Hematopoietic multipotent progenitor cell treated with erythropoietin and hydrocortisone succinate and interleukin-3 and kit ligand, for 17 days (in vitro differentiated cells): ENCODE measurements at places on chromosomes 12 and 14.

- DNase-seq: no peak
Observed at GRCh38 chr12:124525927-124526692, 41.3 kb downstream of the NCOR2 start.

GRCh38 chr14:100066962-100067361 is 1.7 kb downstream of the EVL start:
- DNase-seq: no peak

DNA sequence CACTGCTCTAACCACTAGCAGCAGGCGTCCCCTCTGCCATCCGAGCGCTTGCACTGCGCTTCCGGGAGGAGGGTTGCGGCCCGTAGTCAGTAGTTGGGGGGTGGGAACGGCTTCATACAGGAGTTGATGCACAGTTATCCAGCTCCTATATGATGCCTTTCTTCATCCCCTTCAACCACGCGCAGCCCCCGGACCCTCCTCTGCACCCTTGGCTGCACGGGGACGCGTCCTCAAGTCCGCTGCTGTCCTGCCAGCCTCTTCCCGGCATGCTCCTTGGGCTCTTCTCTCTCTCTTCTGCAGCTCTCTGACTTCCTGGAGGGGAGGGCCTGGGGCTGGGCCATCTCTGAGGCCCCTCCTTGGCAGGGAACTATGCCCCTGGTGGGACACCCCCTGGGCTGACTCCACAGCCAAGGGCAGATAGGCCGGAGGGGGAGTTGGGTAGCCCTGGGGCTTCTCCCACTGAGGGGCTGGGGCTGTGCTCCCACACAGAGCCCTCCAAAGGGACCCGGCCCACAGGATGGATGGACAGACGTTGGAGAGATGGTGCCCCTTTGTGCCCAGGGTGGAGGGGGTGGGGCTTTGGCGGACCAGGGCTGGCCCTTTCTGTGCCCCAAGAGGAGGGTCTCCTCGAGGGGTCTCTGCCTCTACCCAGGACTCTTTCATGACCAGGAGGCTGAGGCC is 29.0 kb downstream of the RTL1 start:
- no peak for DNase-seq

- no peak for DNase-seq
Observed at GRCh38 chr12:24909667-24910066, 39.2 kb downstream of the BCAT1 start.

- DNase-seq: no peak
Observed at GRCh38 chr14:30798961-30799360, 75.4 kb upstream of the COCH start.

- DNase-seq: no peak
Observed at GRCh38 chr14:51210594-51210993, 29.5 kb upstream of the TMX1 start.

GRCh38 chr12:47207340-47207717 is 127.6 kb upstream of the AMIGO2 start:
- peak; percentile 89 for DNase-seq

DNA sequence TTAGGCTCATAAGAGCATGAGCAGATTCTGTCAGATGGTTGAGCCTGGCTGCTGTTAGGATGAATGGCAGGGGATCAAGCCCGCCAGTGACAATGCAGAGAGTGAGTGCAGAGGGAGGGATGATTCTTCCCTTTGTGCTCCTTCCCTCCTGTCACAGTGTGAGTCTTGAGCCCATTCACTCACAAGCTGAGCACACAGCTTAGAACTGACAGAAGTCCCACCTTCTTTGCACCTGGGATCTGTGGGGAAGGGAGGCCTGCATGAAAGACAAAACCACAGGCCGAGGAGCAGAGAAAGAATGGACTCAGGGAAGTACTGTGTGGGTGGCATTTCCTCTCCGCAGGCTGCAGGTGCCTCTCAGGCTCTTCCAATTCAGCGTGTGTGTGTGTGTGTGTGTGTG is 160.6 kb downstream of the KCNA5 start:
- DNase-seq: no peak

- DNase-seq: peak; percentile 94
Observed at GRCh38 chr12:116277467-116278278, at the start of gene MED13L. MED13L (minus strand) TSS chr12:116277693; CDS start chr12:116277131, 562 bp downstream.

GRCh38 chr12:67111182-67111581 is 158.0 kb upstream of the CAND1 start:
- DNase-seq: no peak

DNA sequence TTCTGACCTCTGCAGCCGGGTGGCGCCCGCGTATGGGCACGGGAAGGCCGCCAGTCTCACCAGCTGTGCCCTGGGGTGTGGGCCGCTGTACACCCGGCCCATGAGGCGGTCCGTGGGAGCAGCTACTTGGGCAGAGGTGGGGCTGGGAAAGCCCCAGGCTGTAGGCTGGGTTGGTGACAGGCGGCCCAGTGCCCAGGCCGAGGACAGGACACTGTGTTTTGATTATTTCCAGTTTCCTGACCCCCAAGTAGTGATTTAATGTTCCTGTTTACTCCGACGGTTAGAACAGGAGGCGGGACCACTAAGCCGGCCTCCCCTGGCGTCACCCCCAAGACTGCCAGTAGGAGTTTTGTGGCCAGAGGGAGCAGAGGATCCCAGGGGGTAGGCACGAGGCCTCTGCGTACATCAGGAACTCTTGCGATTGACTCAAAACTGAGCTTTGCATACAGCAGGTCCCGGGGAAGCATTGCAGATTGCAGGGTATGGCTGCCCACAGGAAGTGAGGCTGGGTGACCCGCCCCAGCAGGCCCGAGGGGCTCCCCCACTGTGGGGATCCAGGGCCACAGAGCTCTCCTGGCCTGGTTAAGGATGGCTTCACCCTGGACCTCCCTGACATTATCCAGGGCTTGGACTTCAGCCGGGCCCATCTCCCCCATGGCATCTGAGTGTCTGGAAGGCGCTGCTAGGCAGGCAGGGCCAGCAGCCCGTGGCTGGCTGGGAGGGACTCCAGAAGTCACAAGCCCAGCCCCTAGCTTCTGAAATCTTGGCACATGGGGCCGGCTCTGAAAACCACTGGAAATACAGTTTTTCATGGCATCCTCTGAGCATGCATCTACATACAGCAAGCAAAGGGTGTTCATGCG is 42.5 kb upstream of the DIO3 start:
- DNase-seq: no peak
